ENCODE measurements at places on chromosomes 13 and 19.

- no peak for DNase-seq
Observed at GRCh38 chr13:100636441-100636840, 38.2 kb downstream of the TMTC4 start.

DNA sequence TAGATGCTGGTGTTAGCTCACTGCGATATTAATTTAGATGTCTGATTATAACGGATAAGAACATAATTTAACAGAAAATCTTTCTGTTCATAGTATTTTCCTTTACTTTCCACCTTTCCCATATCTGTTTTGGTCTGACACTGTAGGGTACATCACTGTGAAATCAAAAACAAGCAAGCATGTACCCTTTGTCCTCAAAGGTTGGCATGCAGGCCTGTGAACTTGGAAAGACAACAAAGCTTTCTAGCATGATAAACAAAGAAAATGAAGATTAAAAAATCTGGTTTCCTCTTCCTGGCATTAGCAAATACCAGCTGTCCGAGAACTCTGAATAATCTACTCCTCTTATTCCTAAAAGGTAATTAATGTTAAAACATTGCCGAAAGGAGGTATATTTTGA lies 31.6 kb downstream of the THSD1 start:
- no peak for DNase-seq

DNA sequence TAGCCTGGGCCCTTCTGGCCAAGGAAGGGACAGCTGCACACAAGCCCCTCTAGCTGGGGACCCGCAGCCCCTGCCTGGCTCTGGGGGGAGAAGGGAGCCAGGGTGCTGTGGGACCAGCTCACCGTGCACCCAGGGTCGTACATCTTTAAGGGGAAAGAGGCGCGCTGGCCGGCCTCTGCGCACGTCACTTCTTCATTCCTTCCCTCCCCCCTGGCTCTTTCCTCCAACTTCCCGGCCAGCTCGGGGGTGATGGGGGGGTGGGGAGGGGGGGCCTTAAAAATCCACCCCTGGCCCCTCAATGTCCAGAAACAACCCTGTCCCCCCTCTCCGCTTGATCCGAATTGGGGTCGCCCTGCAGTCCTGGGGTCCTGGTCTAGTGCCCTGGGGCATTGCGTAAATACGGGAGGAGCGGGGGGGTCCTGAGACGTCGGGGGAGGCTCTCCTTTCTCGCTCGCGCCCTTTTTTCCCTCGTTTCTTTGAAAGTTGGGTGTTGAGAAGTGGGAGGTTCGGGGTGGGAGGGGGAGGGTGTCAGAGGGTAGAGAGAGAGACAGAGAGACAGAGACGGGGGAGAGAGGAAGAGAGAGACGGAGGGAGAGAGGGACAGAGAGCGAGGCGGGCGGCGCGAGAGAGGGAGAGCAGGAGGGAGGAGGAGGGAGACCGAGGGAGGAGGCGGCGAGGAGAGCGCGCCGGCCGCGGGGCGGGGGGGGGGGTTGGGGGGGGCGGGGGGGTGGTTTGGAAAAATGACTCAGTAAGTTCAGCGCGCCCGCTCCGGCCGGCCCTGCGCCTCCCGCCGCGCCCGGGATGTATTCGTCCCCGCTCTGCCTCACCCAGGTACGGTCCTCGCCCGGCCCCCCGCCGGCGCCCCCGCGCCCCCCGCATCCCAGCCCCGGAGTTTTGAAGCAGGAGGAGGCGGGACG lies at the start of gene NFIC:
NFIC (plus strand) TSS at position 748 of the 917 bp plus-strand sequence; CDS start at position 802, 54 bp downstream.
- DNase-seq: peak; percentile 52

DNA sequence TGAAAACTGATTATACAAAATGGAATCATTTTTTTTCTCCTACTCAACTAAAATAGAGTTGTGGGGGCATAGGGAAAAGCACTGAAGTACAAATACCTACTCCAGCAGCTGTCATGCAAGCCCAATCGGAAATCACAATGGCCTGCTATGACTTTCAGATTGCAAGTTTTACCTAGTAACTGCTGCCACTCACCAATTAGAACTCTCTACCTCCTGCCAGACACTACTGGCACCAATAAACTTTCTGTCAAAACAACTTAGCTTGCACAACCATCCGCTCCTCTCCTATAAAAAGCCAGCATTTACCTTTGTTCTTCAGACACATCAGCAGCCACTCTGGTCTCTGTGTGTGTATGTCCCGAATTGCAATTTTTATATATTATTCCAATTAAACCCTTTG lies 9.3 kb upstream of the TRPC4 start:
- no peak for DNase-seq

DNA sequence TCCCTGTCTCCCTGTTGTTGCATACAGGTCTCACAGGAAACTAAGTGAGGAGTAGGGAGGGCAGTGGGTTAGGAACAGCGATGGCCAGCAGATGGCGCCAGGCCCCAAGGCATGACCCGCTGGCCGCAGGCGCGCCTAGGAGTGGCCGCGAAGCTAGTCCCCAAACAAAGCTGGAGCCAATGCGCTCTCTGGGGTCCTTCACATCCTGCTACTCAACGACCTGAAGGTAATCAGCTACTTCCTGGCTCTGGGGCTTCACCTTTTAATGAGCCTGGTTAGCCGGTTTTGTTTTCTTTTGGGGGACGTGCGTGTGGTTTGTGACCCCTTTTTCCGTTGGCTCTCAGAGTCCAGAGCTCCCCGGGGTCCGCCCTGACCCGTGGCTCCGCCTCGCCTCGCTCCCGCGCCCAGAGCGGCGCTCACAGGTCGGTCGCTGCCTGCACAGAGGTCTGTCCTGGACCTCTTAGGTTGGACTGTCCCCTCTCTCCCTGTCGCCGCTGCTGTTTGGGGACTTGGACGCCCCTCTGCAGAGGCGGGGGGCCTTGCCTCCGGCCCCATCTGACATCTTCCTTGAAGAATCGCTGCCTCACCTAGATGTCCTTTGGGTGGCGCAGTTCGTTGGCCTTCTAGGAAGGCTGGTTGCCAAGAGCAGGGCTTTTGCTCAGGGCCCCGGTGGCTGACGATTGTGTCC lies 62.2 kb upstream of the GTF3A start:
- no peak for DNase-seq

DNA sequence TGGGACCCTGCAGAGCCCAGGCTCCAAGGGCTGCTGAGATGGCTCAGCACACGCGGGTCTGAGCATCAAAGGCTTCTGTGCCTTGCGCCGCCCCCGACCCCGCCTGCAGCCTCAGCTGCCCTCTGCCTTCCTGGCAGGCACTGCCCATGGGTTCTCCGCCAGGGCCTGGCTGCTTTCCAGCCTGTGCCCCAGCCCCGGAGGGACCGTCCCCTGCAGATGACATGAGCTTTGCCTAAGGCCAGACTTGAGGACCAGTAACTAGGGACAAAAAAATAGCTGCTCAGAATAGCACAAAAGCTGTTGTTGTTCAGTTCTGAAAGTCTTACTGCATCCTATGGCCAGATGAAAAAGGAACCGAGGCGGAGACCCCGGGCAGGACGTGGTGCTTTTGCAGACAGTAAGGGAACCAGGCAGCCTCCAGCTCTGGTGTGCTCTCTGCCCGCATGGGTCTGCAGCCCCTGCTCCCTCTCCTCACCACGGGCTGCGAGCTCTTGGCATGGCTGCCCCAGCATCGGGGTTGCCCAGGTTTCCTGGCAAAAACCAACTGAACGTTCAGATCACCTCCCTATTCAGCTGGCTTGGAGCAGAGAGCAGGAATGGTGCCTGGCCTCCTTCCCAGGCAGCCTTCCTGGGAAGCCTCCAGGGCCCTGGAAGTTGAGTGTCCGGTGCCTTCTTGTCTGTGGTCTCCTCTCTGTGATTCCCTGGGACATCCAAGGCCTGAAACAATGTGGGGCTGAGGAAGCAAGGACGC lies 12.5 kb upstream of the CFAP97D2 start:
- DNase-seq: no peak

GRCh38 chr13:43520351-43520750 lies 266.4 kb downstream of the ENOX1 start:
- no peak for DNase-seq

DNA sequence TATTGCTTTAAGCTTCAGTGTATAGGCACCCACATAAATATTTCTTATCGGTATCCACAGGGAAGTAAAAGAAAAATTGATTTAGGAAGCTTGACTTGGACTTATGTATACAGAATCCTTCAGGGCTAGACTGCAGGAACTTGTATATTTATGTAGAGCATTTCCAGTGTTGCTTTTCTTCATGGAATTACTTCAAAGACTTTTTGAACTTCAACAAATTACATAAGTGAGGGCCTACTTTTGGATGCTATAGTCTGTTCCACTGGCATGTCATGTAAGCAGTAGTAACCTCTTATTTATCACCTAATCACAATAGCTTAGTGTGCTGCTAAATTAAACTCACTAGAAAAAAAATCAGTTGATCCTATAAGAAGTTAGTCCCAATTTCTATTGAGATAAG lies 557.9 kb upstream of the SLITRK6 start:
- no peak for DNase-seq

GRCh38 chr19:19619181-19619848 lies 828 bp upstream of the PBX4 start:
- no peak for DNase-seq

DNA sequence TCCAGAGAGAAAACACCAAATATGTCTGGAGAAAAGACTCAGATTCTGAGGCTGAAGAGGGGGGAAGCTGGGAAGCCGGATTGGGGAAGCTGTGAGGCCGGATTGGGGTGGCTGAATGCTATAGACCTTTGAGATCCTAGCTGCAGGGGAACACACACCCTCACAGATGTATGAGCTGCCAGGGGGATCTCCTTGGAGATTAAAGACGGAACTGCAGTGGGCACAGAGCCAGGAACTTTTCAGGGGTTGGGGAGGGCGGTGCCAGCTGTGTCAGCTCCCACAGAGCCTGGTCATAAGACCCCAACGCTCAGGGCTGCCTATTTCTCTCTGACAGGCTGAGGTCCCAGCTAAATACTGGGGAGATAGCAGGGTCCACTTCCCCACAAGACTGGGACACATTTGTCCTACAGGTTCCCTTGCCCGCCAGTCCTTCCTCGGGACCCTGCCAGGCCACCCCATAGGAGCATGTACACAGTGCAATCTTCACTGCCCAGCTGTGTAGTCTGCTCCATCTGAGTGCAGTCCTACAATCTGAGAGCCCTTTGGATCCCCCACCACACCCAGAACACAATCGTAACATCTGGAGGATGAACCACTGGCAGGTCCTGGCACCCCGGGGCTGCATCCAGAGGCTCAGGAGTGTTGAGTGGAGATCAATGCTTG lies 1893.9 kb downstream of the PCDH9 start:
- DNase-seq: no peak

DNA sequence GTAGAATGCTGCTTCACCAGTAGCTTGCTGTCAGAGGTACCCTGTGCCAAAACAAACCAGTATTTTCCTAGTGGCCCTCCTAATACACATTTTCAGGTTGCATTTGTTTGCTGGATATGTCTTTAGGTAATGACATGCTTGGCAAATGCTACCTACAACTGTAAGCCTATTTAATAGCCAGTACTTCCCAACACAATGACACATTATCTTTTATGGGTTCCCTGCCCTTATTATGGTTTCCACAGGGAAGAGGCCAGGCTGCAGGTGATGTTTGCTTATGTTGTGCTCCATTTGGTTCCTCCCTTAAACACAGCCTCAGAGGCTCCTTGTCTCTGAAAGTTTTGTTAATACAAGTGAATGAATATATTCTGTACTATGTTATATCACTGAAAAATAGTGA lies 24.7 kb downstream of the FRY start:
- DNase-seq: no peak

- DNase-seq: peak; percentile 13
Observed at GRCh38 chr13:46041419-46041839, 11.1 kb downstream of the ZC3H13 start.

- DNase-seq: no peak
Observed at GRCh38 chr19:15128162-15128770, 21.1 kb downstream of the SYDE1 start.

GRCh38 chr13:50599927-50600326 lies 243.6 kb downstream of the DLEU7 start:
- DNase-seq: no peak

- DNase-seq: no peak
Observed at GRCh38 chr13:95060014-95060519, 241.2 kb downstream of the ABCC4 start.

GRCh38 chr19:36058481-36059179 lies 3.9 kb downstream of the WDR62 start:
- no peak for DNase-seq

DNA sequence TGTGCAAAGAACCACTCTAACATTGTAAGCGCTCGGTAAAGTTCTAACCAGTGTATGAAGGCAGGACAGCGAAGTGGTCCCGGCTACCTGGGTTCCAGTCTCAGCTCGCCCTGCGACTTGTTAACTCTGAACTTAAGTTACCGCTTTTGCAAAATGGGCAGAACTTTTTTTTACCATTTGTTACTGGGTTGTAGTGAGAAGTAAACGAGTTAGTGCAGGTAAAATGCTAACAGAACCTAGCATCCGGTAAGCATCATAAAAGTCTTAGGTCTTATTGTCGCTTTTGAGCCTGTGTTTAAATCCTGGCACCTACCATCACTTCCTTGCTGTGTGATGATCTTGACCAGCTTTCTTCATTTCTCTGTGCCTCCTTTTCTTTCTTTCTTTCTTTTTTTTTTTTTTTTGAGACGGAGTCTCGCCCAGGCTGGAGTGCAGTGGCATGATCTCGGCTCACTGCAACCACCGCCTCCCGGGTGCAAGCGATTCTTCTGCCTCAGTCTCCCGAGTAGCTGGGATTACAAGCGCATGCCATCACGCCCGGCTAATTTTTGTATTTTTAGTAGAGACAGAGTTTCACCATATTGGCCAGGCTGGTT lies 734 bp upstream of the TRMT1 start:
- DNase-seq: no peak

- no peak for DNase-seq
Observed at GRCh38 chr13:33612641-33613638, 205.0 kb upstream of the RFC3 start.

GRCh38 chr13:30346153-30346788 lies 38.9 kb upstream of the KATNAL1 start:
- no peak for DNase-seq

DNA sequence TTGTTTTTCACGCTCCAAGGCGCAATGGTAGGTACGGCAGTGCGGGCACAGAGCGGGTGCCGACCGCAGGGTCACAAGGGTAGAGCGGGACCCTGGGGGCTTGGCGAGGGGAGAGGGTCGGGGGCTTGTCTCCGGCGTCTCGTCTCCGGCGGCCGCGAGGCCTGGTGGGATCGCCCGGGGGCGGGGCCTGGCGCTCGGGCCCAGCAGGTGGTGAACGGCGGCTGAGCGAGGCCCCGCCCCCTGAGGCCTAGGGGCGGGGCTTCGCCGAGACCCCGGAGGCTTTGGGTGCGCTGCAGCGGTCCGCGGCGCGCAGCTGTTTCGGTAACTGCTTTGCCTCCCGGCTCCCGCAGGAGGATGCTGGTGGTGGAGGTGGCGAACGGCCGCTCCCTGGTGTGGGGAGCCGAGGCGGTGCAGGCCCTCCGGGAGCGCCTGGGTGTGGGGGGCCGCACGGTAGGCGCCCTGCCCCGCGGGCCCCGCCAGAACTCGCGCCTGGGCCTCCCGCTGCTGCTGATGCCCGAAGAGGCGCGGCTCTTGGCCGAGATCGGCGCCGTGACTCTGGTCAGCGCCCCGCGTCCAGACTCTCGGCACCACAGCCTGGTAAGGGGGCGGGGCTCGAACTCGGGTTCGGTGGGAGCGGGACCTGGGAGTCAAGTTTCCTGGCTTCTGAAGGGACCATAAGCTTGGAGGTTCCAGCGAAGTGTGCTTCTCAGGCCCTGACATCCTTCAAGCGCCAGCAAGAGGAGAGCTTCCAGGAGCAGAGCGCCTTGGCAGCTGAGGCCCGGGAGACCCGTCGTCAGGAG lies at the start of gene TSEN34:
TSEN34 (plus strand) TSS at position 298 of the 800 bp plus-strand sequence; CDS start at position 355, 57 bp downstream.
- DNase-seq: no peak

- no peak for DNase-seq
Observed at GRCh38 chr19:1313695-1314613, 28.3 kb downstream of the EFNA2 start.
